ENCODE measurements at places on chromosomes 13 and 19. TPM values are rescaled to one million over a fixed set of nuclear protein-coding genes. Genes with fewer than 3 reads are reported as not detected.

DNA sequence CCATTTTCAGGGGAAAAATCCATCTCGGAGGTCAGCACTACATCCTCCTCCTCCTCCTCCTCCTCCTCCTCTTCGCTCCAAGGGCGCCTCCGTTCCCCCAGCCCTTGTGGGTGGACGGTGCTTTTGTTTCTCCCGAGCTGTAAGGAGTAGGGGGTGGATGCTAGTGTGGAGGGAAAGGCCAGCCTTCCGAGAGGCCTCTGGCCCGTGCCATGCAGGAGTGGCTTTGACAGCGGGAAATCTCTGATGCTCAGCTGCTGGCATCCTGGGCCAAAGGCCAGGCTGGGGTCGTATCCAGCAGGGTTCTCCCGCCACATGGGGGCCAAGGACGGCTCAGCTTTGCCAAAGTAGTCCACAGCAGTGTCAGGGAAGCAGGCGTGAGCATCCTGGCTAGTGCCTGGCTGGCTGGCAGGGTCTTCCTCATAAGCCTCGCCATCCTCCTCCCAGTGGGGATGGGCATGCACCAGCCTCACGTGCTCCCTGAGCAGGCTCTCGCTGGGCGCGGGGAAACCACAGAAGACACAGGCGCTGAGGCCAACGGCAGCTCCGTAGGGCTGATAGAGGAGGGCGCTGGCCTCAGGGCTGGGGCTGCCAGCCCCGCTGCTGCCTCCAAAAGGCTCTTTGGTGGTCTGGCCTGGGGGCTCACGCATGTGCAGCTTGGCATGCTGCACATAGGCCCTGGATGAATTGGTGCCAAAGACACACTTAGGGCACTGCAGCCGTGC lies 10.5 kb downstream of the WIZ start:
- no peak for DNase-seq

- DNase-seq: no peak
Measured at GRCh38 chr19:30076751-30077670, 135.0 kb downstream of the URI1 start.

- DNase-seq: no peak
Measured at GRCh38 chr19:39937787-39938186, 3.4 kb upstream of the FCGBP start.

GRCh38 chr13:89514534-89515312 lies 1832.8 kb upstream of the MIR17HG start:
- DNase-seq: no peak

DNA sequence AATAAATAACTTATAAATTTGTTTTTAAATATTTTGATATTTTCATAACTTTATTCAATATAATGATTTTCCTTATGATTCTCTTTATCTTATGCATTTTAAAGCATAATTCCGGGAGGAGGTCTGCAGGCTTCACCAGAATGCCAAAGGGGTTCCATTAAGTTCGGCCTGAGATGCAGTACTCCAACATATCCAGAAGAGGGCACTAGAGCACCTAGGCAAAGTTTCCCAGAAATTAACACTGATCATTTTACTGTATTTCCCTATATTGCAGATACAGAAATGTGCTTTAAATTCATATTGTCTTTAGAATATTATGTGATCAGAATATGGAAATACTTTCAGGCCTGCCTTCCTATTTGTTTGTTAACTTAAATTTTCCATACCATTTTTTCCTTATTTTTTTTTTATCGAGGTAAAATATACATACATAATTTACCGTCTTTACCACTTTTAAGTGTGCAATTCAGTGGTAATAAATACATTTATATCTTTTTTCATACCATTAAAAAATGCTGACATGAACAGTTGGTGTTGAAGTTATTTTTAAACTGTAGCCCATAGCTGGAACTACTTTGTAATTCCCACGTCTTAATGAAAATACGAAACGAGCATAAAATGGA lies 58.9 kb upstream of the TM9SF2 start:
- peak; percentile 76 for DNase-seq

- no peak for DNase-seq
Measured at GRCh38 chr13:24081387-24081786, 79.1 kb upstream of the SPATA13 start.

DNA sequence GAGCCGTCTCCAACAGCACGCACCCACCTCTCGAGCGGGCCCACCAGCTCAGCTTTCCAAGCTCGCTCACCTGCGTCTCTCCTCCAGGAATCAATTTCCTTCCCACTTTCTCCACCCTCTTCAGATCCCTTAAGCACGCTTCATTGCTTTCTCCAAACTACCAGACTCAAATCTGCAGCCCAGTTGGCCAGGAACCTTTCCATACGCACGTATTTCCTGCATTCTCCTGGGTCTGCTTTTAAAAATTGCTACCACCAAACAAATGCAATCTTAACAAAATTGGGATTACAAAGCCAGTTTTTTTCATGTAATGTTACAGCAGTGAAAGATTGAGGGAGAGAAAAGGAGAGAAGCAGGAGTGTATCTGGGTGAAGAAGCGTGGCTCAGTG lies 1.5 kb downstream of the ENOX1 start:
- DNase-seq: no peak

DNA sequence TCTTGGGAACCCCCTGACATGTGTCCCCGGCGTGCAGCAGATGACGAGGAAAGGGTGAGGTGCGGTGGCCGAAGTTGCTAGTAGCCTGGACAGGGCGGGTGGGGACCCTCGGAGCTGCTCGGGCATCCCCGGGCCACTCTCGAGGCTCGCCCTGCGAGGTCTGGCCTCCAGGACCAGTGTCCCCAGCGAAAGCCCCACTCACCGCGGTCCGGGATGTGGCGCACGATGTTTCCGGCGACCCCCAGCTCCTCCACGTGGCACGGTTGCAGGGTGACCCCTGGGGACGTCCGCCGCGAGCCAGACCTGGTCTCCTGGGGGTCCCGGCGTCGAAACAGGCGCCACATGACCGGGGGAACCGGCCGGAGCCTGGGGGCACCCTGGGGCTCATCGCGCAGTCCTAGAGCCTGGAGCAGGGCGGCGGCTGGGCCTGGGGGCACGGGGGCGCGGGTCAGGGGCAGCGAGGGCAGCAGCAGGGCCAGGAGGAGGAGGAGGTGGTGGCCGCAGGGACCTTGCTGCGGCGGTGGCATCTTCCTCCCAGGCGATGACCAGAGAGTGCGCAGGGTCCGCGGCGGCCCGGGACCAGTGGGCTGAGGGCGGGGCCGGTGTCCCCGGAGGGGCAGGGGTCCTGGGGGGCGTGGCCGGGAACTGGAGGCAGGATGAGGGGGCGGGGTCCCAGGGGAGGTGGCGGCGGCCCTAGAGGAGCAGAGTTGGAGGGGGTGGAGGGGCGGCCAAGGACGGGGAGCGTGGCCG lies 26.0 kb downstream of the CERS1 start:
- DNase-seq: no peak

DNA sequence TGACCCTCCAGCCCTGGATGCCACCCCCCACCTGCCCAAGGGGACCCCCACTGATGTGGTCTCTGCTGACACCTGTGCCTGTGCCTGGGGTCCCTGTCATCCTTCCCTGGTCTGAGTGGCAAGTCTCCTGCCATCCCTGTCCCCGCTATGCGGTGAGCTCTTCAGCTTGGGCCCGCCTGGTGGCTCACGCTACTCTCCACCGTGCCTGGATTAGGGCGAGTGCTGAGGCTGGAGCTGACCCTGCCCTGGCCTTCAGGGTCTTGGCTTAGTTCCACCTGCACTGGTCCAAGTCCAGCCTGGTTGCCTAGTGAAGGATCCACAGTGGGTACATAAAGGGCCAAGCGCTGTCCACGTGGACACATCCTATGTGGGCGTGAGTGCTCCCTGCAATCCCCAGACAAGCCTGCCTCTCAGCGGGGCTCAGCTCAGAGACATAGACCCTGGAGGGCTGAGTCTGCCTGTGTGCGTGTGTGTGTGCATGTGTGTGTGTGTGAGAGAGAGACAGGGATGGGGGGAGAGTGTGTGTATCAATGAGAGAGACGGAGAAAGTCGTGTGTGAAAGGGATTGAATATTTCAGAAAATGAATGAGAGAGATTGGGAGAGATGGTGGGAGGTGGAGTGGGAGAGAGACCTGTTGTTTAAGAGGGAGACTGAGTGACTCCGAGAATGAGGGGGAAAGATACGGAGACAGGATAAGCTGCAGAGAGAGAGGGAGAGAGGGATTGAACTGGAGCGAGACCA lies 22.1 kb downstream of the WTIP start:
- no peak for DNase-seq

DNA sequence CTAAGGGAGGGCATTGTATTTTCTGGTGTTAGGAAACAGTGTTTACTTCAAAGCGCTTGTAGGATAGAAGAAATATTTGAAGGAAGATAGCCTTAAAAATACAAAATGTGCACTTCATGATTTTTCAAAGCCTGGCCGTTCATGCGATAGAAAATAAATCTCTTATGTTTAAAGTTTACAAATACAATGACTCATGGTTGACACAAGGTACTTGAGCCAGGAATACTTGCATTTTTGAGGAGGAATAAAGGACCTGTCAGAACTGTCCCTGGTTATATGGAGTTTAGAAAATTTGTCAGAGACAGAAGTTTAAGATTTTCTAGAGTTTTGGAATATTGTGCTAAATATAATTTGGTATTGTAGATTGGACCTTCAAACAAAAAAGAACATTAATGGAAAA lies 1223.2 kb upstream of the SLC10A2 start:
- DNase-seq: no peak

- DNase-seq: peak; percentile 89
Measured at GRCh38 chr19:16366433-16367260, 42.0 kb downstream of the KLF2 start.

DNA sequence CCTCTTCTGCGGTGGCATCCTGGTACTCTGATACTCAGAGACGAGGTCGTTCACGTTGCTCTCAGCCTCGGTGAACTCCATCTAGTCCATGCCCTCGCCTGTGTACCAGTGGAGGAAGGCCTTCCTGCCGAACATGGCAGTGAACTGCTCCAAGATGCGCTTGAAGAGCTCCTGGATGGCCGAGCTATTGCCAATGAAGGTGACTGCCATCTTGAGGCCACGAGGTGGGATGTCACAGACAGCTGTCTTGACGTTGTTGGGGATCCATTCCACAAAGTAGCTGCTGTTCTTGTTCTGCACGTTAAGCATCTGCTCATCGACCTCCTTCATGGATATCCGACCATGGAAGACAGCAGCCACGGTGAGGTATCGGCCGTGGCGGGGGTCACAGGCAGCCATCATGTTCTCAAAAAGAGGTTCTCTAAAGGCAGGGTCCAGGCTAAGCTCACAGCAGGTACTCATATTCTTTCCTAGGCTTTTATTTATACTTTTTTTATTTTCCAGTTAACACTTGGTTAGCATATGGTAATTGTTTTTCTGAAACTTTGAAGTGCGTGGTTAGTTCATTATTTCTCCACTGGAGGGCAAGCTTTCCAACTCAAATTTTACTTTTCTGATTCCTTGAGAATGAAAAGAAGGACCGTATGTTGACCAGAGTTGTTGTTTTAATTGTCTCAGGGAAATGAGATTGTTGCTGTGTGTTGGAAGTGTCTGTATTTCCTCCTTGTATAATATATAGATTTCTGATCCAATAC lies 72.4 kb upstream of the RGCC start:
- no peak for DNase-seq

DNA sequence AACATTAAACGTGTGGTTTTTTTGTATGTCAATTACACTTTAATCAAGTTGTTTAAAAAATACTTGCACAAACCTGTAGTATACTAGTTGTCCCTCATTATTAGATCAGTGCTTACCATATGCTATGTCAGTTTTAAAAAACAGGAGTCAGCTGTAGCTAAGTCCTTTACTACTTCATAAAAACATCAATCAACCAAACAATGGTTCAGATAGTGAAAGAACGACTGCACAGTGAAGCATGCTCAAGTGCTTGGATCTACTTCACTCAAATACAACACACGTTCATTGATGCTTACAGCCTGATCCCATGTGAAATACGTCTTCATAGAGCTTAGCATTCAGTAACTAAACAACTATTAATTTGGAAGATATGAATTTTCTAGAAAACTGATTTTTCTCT lies 225.0 kb downstream of the FGF14 start:
- no peak for DNase-seq

DNA sequence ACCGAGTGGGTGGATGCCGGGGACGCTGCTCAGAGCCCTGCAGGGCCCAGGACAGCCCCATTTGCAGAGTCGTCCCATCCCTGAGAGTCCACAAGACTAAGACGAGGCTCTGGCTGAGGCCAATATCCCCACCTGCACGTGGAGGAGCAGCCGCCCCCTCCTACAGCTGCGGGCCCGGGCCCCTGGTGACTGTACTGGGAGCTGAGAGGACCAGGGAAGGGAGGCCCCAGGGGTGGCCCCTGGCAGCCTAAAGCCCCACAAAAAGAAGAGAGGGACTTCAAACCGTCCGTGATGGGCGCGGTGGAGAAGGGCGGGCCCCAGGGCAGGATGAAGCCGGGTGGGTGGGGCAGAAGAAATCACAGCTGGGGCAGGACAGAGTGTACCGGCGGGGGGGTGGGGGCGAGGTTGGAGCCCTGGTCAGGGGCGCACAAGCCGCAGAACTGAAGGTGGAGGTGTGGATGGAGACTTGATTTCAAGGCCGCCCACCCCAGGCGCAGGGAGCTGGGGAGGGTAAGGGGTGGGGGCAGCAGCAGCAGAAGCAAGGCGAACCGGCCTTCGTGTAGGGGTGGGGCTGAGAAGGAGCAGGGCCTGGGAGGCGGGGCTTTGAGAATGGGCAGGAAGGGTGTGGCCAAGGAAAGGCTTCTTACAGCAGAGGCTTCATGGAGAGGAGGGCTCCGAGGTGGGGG lies 12.9 kb downstream of the CFD start:
- peak; percentile 90 for DNase-seq

- no peak for DNase-seq
Measured at GRCh38 chr19:45020071-45020470, 18.8 kb upstream of the CLASRP start.

The ZNF66 gene
- 25.0 TPM for total RNA-seq

The OLFM2 gene
- total RNA-seq: not detected
